ENCODE measurements at places on chromosomes 3 and 15.

DNA sequence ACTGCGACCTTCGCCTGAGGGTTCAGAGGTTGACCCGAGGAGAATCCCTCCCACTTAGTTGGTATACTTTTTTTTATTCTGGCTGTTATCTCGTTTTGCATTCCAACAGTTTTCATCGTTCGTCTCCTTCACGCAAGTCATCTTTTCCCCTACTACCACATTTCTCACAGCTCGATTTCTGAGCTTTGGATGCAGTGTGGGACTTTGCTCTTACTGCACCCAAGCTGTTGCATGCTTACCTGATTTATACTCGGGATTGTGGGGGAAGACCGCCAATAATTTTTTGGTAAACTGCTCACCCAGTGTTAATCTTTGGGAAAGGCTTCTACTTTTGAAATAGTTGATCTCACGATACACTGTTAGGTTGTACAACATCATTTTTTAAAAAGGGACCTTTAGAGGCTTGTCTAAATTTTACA, 702 bp downstream of the TBC1D23 start:
- no peak for DNase-seq

- DNase-seq, result no peak
Observed at GRCh38 chr15:57591822-57592367, at the start of gene MYZAP. MYZAP (plus strand) TSS chr15:57591904; CDS start chr15:57592035, 131 bp downstream.

DNA sequence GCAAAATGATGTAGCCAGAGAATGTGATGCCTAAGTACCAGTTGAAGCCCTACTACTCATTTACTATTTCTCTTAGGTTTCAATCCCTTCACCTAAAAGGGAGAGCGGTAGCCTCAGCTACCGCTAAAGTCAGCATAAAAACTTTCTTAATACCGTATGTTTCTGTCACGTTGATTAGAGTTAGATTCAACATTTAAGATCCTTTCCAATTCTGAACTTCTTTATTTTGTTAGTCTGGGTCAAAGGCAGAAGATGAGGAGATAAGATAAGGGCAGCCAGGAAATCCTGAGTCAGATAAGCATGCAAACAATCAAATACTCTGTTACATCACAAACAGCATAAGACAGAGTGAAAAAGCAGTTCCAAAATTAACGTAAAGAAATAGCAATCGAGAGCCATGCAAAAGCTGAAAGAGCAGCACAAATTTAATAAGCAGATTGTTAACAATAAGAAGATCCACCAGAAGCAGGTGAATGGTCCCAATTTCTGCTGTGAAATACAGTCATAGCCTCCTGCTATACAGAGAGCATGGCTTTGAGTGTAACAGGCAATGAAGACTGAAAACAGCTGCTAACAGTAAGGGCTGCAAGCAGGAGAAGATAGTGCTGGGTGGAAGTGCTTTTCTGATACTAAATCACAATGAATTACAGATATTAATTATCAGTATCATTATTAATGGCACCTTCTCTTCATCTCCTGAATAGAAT, 3.0 kb downstream of the TMEM207 start:
- DNase-seq, result no peak

GRCh38 chr3:126019683-126020082, 50.7 kb downstream of the ROPN1B start:
- DNase-seq, result no peak

- DNase-seq, result peak; percentile 74
Observed at GRCh38 chr15:75167588-75168350, 33.9 kb upstream of the C15orf39 start.

- no peak for DNase-seq
Observed at GRCh38 chr3:7292362-7292761, 431.4 kb downstream of the GRM7 start.

- DNase-seq, result no peak
Observed at GRCh38 chr3:171285287-171285686, 174.9 kb downstream of the TNIK start.

GRCh38 chr3:17307482-17307881, 422.7 kb downstream of the PLCL2 start:
- peak; percentile 8 for DNase-seq

- peak; percentile 62 for DNase-seq
Observed at GRCh38 chr3:23761440-23761896, 44.3 kb upstream of the UBE2E1 start.

DNA sequence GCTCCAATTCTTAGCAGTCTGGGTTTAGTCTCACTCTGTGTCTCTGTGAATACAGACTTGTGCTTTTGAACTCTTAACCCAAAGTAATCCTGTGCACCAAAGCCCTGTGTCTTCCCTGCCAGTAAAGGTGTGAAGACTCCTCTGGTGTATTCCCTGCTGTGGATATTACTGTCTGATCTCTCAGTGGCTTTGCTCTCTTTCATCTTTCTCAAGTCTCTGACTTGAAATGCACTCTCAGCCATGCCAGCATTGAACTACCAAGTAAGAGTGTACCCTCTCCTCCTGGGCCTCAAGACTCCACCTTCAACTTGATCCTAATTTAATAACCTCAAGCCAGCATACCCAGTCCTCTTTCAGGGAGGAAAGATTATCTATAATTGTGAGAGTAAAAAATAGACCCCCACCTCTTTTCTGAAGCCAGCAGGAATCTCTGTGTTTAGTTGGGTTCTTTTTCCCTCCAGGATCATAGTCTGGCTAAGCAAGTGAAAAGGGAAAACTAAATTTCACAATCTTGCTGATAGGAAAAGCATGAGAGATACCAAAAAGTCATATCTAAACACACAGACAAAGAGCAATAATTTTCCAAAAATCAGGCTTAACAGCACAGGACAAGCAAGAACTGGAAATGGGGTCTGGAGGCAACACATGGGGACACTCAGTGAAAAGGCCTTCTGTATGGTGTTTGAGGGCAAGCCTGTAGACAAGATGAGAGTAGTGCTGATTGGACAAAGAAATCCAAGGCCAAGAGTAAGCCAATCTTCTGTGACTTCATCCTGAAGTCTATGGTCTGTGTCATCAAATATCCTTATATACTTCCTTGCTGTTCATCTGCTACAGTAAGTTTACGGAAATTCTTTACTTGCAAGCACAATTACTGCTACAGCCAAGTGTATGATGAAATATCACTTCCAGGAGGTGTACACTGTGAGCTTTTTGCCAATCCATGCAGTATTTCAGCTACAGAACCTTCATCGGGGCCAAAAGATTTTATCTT, 296.1 kb upstream of the TGFBR2 start:
- peak; percentile 89 for DNase-seq

GRCh38 chr3:71659864-71660591, 65.2 kb downstream of the EIF4E3 start:
- DNase-seq, result no peak

GRCh38 chr15:40075298-40076044, 33.2 kb downstream of the BMF start:
- no peak for DNase-seq

DNA sequence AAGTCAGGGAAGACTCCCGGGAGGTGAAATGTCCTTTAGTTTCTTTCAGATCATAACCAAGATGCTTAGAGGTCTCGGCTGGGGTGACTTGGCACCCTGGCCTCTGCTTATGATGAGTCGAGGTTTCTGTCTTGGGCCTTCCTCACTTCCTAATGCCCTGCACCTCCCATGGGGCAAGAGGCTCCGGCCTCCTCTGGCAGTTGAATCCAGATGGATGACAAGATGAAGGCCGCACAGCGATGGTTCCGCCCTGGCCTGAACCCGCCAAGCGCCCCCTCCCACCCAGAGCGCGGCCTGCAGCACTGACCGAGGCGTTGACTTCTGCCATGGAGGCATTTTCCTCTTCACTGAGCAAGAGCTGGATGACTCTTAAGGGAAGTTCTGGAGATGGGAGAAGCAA, 31.3 kb downstream of the MUC20 start:
- no peak for DNase-seq

GRCh38 chr3:25911525-25912295, 121.8 kb downstream of the OXSM start:
- DNase-seq, result no peak

GRCh38 chr3:181700168-181701087, 11.3 kb upstream of the SOX2 start:
- peak; percentile 85 for DNase-seq

- DNase-seq, result no peak
Observed at GRCh38 chr3:13702286-13702685, 153.4 kb downstream of the FBLN2 start.

DNA sequence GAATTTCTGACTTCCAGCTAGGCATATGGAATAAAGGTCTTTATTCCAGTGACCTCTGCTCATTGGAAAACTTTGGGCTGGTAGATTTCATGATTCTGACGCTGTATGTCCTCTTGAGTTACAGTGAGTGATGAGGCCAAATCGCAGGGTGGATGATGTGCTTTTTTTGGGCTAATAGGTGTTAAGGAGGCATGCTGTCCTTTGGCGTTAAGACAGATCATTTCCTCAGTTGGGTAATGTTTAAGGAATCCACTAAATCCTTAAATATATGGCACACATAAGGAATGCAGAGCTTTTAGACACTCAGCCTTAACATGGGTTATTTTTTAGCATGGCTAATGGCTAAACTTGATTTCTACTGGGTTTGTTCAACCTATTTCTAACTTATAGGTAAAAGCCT, 87.9 kb downstream of the LPP start:
- no peak for DNase-seq

GRCh38 chr3:30020380-30020779, 586.0 kb upstream of the TGFBR2 start:
- no peak for DNase-seq

DNA sequence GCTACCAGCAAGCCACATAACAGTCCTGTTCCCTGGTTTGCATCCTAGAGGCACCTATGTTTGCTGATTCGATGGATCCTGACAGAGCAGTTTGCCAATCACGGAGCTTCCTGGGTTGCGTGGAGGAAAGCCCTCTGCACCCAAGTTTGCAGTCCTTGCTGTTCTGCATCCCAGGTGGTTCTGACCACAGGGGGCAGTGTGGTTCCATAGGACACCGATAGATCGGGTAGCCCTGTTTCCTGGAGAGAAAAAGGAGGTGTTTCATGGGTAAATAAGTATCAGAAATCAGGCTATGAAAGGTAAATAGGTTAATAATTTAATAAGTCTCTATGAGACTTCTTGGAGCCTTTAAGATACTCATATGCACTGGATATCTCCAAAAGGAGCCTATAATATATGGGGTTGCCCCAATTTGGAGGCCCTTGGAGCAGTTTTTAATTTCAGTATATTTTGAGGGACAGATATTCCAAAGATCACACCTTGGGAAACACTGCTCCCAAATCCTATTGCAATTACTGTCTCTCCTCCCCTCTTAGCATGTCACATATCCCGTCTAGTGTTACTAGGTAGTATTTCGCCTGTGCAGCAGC, 194.6 kb upstream of the TPM1 start:
- DNase-seq, result peak; percentile 62

DNA sequence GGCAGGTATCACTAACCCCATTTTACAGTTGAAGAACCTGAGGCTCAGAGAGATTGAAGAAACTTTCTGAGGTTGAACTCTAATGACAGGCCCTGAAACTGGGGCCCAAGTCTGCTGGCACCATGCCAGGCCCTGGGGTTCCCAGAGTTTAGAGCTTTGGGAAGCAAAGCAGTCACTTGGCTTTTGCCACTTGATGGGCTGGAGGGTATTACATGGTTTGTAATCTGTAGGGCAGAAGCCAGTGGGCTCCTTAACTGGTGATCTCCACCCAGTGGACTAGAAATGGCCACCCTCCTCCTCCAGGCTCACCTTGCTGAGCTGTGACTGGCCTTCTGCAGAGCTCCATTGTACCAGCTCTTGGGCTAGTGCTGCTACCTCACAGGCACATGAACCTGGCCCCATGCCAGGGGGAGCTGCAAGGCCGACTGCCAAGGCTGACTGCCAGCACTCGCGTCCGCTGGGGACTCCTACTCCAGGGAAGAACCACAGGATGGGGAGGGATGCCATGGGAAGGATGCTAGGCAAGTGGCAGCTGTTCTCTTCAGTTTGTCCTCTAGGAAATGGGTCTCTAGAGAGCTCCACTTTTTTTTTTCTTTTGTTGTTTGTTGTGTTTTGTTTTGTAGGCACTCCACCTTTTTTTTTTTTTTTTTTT, 104.8 kb downstream of the ETFA start:
- peak; percentile 83 for DNase-seq

DNA sequence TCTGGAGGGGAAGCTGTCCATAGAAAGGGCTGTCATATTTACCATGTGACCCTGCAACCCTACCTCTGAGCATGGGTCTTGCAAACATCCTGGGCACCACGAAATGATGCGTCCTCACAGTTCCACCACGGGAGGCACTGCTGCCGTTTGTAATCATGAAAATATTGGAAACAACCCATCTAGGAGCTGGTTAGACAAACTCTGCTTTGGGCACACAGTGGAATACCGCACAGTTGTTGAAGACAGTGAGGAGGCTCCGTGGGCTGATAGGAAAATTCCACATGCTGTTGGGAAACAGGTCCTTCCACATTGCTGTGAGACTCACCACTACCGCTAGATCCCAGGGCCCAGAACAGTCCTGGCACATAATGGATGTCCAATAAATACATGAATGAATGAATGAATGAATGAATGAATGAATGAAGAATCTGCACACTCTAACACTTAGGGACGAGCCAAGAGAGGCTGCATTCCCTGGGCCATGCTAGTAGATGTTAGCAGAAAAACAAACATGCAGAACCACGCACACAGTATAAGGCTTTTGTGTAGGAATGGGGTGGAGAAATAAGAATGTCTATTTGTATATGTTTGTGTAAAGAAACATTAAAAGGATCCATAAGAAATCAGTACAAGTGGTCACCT, 40.6 kb downstream of the TPRA1 start:
- DNase-seq, result no peak

DNA sequence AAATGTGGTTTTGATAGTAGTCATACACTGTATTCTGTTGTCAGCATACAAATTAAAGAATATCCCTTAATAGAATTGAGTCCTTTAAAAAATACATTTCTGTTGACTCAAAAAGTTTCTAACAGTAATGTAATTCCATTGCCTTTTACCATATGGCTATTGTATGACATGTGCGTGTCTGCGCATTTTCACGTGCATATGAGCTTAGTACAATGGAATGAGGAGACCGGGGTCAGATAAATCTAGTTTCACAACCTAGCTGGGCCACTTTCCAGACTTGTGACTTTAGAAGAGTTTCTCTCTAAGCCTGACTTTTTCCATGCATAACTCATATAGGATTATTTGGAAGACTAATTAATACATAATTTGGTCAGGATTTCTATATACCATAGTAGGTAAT, 38.7 kb downstream of the ZBTB38 start:
- peak; percentile 99 for DNase-seq

DNA sequence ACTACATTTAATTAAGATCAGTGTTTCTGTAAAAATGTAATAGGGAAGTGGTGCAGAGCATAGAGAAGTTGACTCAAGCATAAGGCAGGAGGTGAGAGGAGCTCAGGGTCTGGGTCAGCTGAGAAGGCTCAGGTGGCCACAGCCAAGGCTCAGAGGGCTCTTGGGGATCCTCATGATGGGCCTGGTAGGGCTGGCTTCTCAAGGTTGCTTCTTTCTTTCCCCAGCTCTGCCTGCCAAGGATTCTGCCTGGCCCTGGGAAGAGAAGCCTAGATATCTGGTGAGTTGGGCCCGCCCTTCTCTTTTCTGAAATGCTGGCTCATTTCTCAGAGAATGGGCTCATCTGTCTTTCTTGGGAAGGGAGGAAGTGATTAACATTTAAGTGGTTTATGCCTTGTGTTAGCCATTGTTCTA, 6.5 kb downstream of the ZNF589 start:
- peak; percentile 68 for DNase-seq

DNA sequence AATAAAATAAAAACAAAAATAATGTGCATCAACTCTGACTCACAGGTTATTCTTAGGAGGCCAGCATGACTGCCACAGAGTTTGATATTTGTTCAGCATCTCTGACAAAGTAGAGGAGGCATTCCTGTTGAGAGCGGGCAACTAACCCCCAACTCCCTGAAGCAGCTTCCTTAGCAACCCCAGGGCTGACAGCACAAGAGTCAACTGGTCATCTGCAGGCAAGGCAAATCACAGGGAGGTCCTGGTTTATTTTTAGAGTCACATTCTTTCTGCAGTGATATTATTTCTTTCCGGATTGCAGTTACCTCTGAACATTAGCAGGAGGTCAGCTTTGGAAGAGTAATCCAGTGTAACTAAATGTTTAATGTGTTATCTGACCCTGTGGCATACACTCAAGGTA, 273.0 kb downstream of the PLCL2 start:
- DNase-seq, result peak; percentile 24
